AG09309 (cell line): ENCODE measurements at places on chromosomes 6 and 20.

DNA sequence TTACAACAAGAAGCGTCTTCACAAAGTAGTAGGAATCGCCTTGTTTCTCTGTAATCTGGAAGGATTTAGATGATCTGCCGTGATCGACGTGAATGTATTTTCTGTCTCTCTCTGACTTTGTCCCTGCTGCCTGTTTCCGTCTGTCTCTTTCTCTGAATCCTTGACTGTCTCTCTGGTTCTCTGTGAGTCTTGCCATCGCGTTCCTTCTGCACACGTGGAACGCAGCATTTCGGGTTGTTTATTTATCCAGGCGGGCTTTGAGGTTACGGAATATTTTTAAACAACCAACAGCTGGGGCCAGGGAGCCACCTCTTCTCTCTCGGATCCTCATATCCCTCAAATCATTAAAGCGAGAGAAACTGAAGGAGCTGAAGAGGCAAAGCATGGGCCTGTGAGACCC is 215.9 kb downstream of the ZDHHC14 start:
- no peak for DNase-seq

- no peak for DNase-seq
These were observed 3.6 kb downstream of the ARFRP1 start for GRCh38 chr20:63703976-63704748.

DNA sequence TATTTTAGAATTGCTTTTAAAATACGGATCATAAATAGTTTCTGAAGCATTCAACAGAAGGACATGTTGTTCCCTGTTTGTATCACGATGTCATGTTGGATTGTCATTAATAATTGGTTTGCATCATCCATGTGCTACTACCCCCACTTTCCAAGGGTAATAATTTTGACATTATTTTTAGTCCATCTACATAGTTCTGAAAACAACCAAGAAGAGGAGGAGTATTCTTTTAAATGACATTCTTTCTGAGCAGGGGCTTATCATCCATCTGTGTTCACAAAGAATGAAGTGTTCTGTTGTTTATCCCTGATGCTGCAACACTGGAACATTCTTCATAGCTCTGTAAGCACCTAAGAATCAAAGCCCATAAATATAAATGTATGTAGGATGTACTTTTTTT is 151.0 kb upstream of the CITED2 start:
- no peak for DNase-seq

- no peak for DNase-seq
These were observed 21.0 kb downstream of the PPARD start for GRCh38 chr6:35363293-35363750.

DNA sequence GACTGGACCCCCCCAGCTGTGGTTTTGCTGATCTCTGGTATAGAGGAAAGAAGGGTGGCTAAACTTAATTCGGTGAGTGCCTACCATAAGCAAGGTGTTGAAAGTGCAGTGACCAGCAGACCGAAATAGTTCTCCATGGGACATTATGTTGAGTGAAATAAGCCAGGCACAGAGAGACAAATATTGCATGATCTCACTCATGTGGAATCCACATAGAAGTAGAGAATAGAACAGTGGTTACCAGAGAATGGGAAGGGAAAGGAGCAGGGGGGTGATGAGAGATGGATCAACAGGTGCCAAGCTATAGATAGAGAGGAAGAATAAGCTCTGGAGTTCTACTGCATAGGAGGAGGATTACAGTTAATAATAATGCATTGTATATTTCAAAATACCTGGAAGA is 9.7 kb upstream of the GCNT2 start:
- no peak for DNase-seq

DNA sequence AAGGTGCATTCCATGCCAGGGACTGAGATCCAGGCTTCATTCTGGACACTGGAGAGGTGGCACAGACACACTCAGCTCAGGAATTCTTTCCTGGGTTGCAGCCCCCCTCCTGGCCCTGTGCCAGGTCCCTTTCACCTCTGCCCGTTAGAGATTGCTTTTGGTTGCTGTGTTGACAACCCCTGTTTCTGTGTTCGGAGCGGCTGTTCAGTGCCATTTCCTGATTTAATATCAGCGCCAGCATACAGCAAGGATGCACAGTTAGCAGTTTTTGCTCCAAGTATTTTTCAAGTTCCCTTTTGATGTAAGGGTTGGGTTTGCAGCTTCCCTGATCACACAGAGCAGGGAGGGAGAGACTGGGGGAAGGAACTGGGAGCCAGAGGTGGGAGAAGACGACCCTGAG is 8.5 kb upstream of the MAFB start:
- no peak for DNase-seq

- no peak for DNase-seq
These were observed 312.0 kb downstream of the SAMD5 start for GRCh38 chr6:147820520-147820919.

- no peak for DNase-seq
These were observed 45.9 kb downstream of the PSMG4 start for GRCh38 chr6:3304500-3305215.

- DNase-seq = no peak
These were observed 5.5 kb downstream of the MICAL1 start for GRCh38 chr6:109449795-109450673.

DNA sequence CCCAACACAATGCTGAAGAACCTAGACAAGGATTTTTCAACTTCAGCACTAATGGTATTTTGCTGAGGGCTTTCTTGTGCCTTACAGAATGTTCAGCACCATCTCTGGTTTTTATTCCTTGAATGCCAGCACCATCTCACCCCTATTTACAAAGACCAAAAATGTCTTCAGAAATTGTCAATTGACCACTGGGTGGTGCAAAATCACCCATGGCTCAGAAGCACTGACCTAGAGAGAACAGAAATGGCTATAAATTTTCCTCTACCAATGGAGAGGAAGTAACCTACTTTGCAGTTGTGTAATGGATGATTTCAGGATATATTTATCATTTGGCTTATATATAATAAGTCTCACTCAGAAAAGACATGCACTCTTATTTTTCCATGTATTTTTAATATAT is 431.0 kb upstream of the IRAK1BP1 start:
- peak; percentile 24 for DNase-seq

- no peak for DNase-seq
These were observed at the start of gene BFSP1 for GRCh38 chr20:17530716-17531664. TSS of gene BFSP1 (minus strand) at chr20:17531379. CDS start at chr20:17531329, 50 bp downstream.

GRCh38 chr6:8825726-8826125 is 390.4 kb upstream of the SLC35B3 start:
- DNase-seq = no peak

DNA sequence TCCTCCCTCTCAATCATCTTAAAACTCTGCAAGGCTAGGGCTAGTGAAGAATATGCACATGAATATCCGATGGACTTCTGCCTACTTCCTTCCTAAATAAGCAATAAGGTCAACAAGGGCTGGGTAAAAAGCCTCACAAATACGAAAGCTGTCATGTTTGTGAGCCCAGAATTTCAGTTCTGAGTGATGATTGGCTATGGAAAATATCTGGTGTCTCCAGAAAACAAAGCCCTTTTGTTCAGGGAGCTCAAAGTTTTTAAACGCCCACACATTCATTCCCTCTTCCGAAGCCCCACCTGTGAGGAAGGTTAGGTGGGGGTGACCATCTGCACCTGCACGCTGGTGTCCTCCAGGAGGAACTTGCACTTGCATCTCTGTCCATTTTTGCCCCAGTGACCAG is 126.9 kb upstream of the ARMC2 start:
- DNase-seq = no peak

- peak; percentile 77 for DNase-seq
These were observed 48.3 kb downstream of the ECT2L start for GRCh38 chr6:138844192-138844591.

DNA sequence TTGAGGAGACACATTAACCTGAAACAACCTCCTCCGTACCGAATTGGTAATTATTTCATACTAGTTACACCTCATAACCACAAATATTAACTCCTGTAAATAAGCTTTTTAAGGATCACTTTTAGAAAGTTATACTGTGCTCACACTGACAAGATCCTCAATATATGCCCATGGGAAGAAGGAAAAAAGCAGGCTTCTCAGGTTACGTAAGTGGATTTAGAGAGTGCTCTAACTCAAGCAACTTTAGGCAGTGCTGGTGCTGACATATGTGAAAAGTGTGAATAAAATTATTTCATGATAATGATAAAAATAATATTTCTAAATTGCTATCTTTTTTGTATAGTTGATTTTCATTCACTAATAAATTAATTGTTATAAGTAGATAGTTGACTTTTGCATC is 76.1 kb downstream of the PRKN start:
- no peak for DNase-seq

- no peak for DNase-seq
These were observed 279.5 kb downstream of the TAF4 start for GRCh38 chr20:61786230-61786629.

DNA sequence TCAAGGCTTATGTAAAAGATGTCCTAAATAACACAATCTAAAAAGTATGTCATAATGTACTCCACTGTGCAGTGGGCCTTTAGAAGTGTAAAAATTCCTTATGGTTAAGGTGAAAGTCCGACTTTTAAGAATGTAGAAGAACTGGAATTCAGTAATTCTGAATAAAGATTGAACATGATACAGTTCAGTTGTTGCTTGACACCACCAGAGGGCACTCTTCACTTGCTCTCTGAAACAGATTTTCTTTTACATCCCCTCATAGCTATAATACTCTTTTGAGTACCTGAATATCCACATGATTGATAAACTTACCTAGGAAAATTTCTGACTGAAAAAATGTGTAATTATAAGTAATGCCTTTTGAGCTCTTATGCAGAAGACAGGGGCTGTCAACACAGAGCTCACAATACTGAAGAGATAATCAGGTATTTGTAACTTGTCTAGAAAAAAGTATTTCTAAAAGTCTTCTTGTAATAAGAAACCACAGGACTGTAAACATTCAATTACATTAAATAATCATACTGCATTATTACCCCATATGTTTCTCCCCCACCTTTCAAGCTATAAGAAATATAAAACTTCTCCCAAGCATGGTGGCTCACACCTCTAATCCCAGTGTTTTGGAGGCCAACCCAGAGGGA is 92.1 kb downstream of the POPDC3 start:
- peak; percentile 25 for DNase-seq

GRCh38 chr6:40437631-40438030 is 149.5 kb downstream of the LRFN2 start:
- DNase-seq = no peak

GRCh38 chr20:36117638-36118037 is 36.9 kb upstream of the EPB41L1 start:
- no peak for DNase-seq

DNA sequence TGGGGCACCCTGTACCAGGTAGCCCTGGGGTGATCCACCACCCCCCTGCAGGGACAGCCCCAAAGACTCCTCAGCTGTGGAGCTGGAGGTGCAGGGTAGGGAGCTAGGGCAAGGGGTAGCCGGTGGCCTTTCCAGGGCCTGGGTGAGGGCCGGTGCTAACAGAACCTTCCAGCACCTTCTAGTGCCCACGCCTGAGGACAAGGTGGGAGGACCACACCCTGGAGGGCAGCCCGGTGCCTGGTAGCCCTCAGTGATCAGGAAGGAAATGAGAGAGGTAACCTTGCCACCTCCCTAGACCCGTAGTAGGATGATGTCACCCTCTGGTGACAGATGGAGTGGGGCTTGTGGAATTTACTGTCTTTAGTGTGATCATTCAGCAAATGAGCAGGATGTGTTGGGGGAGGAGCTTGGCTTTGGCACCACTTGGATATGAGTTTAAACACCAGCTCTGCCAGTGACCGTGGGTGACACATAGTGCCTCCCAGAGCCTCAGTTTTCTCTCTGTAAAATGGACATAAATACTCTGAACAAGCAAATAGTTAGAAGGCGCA is 187.7 kb downstream of the NFATC2 start:
- DNase-seq = no peak
